ENCODE measurements at places on chromosomes 7 and 10. TPM values are rescaled to one million over a fixed set of nuclear protein-coding genes. Genes with fewer than 3 reads are reported as not detected.
A peak's percentile ranks its signal among the peaks of the same experiment; 100 is the strongest.

CPED1 gene
- 0.22 TPM for total RNA-seq

CRTAC1 gene
- total RNA-seq = 0.72 TPM

DNA sequence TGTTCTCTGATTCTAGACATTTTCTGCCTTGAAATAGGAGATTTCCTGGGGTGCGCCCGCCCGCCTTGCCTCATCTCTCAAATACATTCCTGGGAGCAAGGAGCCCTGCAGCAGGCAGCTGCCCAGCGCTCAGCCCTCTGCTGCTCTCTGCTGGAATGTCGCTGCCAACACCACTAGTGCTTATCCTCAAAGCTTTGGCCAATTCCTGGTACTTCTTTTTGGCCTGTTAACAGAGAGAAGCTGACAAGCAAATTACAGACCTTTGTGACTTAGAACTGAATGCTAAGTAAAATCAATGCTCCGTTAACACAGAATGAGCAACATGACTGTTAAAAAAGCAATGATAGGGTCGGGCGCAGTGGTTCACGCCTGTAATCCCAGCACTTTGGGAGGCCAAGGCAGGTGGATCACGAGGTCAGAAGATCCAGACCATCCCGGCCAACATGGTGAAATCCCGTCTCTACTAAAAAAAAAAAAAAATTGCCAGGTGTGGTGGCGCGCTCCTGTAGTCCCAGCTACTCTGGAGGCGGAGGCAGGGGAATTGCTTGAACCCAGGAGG lies 41.9 kb upstream of the SYPL1 start:
- DNase-seq = peak; percentile 80

GRCh38 chr10:36457751-36458150 lies 667.6 kb upstream of the ANKRD30A start:
- no peak for DNase-seq

DNA sequence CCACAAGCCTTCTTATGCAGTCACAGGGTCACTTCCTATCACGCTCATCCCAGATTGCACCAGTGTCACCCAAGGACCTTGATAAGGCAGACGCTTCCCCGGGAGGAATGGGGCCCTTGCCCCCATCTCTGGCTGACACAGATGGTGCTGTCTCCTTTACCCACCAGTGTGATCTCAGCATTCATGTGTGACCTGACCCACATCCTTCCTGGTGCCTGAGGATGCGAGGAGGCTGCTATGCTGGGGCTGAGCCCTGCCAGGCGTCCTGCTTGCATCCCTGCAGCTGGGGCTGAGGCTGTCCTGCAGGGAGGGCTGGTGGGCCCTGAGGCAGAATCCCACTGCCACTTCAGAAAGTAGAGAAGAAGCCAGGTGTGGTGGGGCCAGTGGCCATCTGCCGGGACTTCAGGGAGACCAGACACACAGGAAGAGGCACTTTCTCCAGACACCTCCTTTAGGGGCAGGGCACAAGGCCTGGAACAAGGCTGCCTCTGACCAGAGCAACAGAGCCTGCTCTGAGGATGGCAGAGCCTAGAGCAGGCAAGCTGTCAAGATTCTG lies 35.3 kb downstream of the RASGEF1A start:
- no peak for DNase-seq

Measured in endothelial cell of umbilical vein (primary cell).